ENCODE measurements at places on chromosomes 2 and 18.

- no peak for DNase-seq
Observed at GRCh38 chr18:59910967-59911366, 11.2 kb downstream of the PMAIP1 start.

DNA sequence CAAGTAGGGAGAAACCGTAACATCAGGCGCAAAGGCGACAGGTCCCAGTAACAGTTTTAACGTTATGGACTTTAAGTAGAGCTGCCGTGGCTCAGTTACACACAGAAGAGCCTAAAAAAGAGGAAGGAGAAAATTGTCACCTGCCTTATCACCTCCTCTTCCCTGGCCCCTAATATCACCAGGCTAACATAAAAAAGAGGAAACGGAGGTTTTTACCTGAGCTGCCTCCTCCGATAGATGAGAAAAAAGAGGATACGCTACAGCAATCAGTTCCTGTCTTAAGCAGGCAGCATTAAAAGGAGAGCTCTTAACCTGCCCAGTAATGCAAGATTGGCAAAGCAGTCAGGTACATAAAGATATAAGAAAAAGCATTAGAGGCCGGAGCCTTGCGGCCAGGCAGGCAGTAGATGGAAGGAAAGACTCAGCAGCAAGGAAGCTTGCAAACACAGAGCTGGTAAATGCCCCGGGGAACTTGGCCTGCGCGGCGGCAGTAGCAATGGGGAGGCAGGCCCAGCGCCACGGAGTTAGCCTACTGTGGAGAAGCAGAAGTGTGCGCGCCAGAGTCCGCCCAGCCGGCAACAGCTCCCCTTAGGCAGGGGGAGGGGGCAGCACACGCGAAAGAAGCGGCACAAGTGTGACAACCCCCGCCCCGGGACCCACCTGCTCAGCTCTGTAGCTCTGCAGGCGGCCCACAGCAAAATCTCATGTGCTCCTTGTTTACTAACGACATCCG lies 116.3 kb upstream of the SCN7A start:
- peak; percentile 84 for DNase-seq

DNA sequence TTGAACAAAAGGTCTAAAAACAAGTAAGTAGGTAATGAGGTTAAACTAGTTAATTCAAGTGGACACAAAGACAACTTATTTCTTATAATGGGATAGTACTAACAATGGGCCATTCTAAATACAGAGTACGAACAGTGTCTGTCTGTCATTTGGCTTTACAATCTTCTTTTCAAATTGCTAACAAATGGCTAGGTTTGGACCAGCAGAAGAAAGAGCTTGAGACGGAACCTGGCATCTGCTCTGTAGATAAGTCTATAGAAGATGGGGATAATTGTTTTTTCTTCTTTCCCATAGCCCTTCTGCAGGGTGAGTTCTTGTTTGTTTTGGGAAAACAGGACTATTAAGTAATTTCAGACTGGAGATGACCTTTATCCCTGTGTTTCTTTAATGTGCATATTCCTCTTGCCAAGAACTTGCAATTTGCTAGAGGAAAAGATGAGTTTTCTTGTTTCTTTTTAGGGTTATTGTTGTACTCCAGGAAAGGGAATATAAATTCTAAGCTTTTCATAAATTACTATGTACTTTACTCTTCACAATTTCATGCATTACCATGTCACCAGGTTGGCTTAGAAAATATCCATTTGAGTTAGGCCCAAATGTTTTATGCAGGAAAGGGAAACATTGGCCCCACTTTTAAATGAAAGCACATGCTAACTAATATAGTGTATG lies 500.5 kb upstream of the SYT4 start:
- DNase-seq: no peak

- no peak for DNase-seq
Observed at GRCh38 chr18:57754577-57755338, 48.4 kb downstream of the ATP8B1 start.

DNA sequence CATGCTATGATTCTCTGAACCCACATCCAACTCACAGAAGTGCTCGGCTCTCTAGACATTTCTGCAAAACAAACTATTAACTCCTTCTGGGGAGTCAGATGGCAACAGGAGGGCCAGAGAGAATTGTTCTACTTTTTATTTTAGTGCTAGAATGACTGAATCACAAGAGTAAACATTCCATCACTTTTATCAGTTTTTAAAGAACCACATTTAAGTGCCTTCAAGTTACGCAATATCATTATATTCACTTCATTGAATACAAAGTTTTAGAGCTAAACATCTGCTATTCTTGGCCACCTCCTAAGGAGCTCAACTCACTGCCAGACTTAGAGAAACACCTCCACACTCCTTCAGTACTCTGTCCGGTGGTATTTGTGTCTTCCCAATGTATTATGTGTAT lies 22.4 kb downstream of the B4GALT6 start:
- no peak for DNase-seq

DNA sequence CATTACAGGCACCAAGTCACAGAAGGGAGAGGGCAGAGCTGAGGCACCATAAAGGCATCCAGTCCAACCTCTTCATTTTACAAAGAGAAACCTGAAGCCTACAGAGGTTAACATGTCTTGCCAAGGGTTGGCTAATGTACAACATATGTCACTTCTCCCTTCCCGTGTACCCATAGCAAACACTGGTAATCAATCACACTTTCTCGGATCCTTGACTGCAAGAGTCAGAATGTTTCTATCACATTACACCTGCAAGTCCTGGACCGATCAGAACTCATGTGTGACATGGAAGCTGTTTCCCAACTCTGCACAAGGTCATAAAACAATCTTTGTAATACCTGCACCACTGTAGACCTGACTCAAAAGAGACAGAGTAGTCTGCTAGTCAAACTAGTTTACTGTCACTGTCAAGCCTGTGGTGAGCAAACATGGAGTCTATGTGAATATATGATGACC lies 6.0 kb downstream of the ANKRD44 start:
- DNase-seq: no peak

DNA sequence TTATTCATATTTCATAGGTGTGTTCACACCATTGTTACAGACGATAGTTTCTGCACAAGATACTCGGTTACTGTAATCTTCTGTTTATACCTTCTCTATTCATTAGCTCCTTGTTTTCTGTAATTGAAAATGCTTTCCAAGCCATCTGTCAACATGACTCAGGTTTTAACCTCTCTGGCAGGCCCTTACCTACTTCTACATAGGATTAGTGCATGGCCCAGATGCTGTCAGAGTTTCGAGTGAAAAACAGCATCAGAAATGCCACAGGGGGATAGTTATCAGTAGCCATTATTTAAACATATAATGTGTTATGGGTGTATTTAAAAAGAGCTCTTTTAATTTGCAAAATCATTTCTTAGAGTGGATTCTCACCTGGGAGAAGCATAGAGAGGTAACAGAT lies 596.4 kb downstream of the FBXO15 start:
- no peak for DNase-seq

DNA sequence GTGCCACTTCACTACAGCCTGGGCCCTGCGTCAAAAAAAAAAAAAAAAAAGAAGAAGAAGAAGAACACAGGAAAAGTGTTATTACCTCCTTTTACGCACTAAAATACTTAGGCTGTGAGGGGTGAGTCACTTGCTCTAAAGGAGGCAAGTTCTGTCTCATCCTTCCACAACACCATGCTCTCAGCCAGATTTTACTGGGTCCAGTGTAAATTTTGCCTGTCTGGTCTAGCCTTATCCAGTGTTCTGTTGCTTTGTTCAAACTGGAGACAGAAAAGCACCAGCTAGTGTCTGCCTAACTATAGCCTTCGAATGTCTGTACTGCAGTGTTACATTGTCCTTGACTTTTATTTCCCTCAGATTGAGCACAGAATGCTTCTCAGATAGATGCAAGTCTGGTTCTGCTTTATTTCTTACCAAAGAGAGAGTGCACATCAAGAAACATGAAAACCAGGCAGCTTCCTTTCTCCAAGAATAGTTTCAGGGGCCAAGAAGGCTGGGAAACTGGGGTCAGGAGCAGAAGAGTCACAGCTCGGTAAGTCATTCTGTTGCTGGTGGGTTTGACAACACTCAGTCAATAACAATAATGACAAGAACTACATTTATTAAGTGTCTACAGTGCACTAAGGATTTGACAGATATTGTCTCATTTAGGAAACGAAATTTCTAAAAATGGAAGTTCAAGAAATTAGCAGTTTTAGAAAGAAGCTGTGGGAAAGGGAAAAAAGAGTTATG lies 3.1 kb upstream of the MSGN1 start:
- DNase-seq: peak; percentile 76

GRCh38 chr18:34998661-34999060 lies 42.6 kb upstream of the MAPRE2 start:
- no peak for DNase-seq

DNA sequence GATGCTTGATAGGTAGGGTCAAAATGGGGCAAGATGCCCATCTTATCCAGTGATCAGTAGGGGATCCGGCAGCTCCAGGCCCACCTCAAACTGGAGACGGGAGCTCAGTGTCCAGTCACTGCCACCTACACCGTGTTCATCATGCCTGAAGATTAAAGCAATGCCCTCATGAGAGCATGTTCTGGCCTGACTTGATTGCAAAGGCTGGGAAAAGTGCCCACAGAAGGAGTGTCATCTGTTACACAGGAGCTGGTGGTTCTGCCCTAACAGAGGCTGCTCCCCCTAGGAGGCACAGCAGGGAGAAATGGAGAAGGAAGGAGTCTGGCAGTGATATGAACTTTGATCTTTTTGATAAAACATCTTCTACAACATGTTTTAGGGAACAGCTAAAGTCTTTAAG lies 92.3 kb downstream of the CCBE1 start:
- DNase-seq: no peak

DNA sequence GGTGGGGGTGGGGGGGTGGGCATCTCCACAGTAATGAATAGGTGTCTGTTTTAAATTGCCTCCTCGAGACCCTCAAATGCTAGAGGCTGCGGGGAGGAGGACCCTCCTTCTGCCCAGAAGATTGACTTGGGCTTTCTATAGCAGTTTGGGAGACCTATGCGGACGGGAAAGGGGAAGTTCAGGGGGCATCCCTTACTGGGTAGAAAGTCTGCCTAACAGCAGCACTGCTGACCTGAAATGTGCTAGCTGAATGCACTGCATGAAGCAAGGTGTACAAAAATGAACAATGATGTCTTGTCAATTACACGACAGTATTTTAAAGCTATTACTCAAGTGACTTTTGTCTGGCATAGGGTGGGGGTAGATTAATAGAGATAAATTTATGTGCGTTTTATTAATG lies 2.5 kb downstream of the DCC start:
- DNase-seq: no peak

GRCh38 chr2:237473878-237474441 lies 13.1 kb upstream of the MLPH start:
- DNase-seq: peak; percentile 53

- no peak for DNase-seq
Observed at GRCh38 chr2:163859951-163860350, 124.1 kb upstream of the FIGN start.

DNA sequence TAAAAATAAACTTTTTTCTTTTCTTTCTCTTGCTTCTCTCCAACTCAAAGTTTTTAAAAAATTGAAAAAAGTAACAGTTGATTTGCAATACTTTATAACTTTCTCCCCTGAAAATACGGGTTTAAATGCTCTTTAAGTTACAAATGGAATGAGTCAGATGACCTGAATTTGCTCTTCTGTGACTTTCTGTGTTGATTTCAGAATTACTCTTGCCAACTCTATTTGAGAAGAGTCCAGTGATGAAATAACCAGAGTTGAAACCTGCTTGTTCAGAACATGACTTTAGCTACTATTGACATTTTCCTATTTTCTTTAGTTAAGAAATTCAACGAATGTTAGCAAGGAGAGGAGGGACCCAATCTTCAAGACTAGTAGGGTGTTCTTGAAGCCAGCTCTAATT lies 146.1 kb upstream of the ZSWIM2 start:
- no peak for DNase-seq

DNA sequence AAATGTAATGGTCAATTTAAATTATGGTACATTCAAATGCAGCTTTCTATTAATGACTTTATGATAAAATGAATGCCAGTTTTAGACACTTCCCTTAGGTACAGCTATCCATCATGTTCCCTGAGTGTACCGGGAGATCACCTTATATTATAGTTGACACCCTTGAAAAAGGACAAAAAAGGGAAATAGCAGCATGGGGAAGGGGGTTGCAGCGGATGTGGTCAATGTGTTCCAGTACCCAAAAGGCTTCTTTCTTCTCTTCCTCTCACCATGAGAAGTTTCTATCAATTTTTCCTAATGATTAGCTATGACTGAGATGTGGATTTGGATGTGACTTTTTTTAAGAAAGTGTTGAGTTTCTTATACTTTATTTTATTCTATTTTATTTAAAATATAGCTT lies 154.4 kb downstream of the CCDC85A start:
- DNase-seq: no peak

- DNase-seq: no peak
Observed at GRCh38 chr2:128623776-128624761, 305.4 kb upstream of the HS6ST1 start.

DNA sequence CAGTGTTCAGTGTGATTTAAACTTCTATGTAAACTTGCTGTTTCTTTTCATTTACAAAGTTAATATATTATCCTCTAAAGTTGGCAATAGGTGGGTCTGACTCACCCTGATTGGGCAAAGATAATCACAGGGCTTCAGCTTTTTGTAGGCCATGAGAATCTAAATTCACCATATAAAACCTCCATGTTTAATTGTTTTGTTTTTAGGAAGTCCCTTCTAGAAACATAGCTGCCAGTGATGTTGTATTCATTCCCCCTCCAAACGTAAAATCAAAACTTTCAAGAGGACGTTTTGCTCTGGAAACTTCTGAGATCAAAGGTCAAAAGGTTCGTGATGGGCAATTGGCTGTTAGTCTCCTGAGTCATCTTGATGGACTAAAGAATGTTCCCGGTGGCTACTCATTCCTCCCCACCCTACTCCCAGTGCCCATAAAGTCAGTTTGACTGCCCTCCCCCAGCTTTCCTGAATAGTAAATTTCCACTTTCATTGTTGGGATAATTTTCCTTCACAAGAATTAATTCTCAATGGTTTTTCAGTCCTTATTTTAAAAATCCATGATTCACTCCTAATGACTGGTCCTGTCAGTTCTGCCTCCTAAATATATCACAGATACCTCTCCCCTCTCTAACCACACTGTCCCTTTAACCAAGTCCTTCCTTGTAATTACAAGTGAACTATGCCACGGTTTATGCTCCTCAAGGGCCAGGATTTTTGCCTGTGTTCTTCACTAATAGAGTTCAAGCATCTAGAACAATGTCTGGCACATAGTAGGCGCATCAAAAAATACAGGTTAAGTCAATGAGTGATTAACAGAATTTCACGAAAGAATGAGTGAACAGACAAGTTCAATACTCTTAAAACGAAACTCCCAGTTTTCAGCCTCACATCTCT lies 164.4 kb upstream of the VRK2 start:
- peak; percentile 54 for DNase-seq

DNA sequence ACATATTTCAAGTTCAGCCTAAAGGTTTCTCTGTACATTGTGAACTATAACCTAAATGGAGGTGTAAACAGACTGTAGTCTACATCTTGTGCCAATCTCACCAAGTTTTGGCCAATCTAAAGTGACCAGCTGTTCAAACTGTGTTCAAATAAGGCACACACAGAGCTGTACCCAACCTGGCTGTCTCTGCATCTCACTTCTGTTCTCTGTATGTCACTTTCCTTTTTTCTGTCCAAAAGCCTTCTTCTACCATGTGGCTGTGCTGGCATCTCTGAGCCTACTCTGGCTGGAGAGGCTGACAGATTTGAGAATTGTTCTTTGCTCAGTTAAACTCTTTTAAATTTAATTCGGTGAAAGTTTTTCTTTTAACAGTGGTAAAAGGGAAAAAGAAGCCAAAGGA lies 817.9 kb downstream of the SOCS6 start:
- no peak for DNase-seq

All from islet precursor cell (in vitro differentiated cells).